ENCODE measurements at places on chromosomes 11 and 22.
A peak's percentile ranks its signal among the peaks of the same experiment; 100 is the strongest.

GRCh38 chr22:23457380-23457985 is 122.6 kb downstream of the IGLL1 start:
- DNase-seq, result no peak

GRCh38 chr11:92204731-92205130 is 19.9 kb upstream of the FAT3 start:
- DNase-seq, result no peak

DNA sequence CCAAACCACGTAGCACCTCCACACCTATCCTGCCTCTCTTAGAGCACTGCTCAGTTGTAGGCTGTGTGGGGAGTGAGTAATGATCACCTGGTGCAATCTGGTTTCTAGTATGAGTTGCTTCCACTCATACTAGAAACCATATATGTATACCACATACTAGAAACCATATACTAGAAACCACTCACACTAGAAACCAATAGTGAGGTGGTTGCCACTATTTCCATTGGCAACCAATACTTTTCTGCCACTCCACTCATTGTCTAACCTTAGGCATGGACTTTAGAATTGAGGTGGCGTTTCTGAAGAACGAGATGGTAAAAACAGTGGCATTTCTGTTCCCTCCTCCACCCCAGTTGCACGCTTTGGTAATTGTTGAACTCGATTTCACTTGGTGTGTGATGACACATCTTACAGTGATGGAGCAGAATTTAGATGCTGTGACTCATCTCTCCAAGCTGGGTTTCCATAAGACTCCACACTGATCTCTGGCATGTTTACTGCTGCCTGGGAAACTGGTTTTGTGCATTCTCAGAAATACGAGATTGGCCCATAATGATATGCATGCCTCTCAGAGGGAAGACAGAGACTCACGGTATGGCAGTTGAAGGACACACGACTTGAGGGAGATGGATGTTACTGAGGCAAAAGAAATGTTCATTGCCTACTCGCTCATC is 82.9 kb downstream of the KIRREL3 start:
- peak; percentile 89 for DNase-seq

- DNase-seq, result no peak
Measured at GRCh38 chr11:10486161-10486840, 31.2 kb downstream of the AMPD3 start.

- DNase-seq, result peak; percentile 67
Measured at GRCh38 chr22:44625981-44626687, 75.9 kb upstream of the PRR5 start.

DNA sequence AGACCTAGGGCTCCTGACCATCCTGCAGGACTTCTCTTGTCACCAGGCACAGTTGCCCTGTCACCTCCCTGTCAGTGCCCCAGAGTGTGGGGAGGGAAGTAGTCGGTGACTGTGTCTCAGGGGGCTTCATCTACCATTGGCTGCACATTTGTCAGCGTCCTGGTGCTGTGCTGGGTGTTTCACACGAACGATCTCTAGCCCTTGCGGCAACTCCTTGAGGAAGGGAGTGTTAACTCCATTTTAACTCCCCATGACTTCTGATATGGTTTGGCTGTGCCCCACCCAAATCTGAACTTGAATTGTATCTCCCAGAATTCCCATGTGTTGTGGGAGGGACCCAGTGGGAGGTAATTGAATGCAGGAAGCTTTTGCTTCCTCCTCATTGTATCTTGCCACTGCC is 7.1 kb downstream of the TSKU start:
- no peak for DNase-seq

Measured in umbilical cord (tissue), 2 donors.